ENCODE measurements at places on chromosomes 16 and 17.

DNA sequence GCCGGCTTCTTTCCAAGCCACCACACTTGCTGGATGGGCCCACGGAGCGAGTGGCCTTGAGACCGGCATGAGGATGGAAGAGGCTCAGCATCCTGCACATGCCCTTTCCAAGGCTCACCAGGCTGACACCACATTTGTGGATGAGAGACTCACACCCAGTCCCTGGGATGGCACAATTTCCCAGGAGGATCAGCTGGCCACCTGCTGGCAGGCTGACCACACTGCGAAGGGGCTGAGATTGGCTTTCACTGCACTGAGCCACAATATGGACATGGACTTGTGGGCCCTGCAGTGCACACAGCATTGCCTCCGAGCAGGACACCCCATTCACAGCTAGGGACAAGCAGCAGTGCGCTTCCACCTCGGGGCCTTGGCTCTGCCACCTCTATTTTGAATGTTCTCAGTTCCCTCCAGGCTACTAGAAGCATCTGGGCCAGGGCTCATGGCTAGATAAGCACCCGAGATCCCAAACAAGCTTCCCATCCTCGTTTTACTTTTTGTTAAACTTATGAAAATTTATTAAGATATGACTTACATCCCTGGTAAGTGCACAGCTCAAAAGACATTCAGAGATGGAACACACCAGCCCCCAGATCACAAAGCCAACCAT, 25.3 kb upstream of the KSR1 start:
- DNase-seq, result no peak

GRCh38 chr16:80123189-80123588, 417.6 kb upstream of the DYNLRB2 start:
- DNase-seq, result no peak

GRCh38 chr16:27824786-27825185, 238.7 kb downstream of the GSG1L start:
- DNase-seq, result no peak

DNA sequence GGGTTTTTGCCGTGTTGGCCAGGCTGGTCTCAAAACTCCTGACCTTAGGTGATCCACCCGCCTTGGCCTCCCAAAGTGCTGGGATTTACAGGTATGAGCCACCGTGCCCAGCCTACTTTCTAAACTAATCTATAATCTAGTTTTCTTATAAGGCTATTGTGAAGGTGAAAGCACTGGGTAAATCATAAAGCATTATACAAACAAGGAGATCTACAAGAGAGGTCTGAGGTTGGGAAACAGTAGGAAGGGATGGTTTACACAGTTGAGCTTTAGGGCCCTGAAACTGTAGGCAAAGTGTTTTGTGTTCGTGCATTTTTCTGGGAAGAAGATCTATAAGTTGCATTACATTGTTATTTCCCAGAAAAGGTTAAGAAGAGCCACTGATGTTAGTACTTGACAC, 84.9 kb upstream of the MED13 start:
- no peak for DNase-seq

- no peak for DNase-seq
Observed at GRCh38 chr17:10247810-10248209, 49.4 kb upstream of the GAS7 start.

DNA sequence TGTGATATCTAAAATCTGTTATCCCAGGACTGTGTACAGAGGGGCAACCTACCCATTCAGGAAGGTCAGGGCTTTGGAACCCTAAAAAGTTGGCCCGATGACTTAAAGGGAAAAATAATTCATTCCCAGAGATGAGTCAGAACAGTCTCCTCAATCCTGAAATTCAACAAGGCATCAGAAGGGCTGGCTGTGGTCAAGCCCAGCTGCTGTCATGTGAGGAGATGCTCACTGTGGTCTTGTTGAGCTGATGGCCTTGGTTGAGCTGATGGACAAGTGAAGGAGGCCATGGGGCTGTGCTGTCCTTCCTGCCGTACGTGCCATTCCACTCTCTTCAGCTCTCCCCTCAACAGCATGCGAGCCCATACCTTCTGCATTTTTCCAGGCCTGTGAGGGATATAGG, 20.9 kb upstream of the DRG2 start:
- DNase-seq, result no peak
